ENCODE measurements at places on chromosomes 13 and 19.

DNA sequence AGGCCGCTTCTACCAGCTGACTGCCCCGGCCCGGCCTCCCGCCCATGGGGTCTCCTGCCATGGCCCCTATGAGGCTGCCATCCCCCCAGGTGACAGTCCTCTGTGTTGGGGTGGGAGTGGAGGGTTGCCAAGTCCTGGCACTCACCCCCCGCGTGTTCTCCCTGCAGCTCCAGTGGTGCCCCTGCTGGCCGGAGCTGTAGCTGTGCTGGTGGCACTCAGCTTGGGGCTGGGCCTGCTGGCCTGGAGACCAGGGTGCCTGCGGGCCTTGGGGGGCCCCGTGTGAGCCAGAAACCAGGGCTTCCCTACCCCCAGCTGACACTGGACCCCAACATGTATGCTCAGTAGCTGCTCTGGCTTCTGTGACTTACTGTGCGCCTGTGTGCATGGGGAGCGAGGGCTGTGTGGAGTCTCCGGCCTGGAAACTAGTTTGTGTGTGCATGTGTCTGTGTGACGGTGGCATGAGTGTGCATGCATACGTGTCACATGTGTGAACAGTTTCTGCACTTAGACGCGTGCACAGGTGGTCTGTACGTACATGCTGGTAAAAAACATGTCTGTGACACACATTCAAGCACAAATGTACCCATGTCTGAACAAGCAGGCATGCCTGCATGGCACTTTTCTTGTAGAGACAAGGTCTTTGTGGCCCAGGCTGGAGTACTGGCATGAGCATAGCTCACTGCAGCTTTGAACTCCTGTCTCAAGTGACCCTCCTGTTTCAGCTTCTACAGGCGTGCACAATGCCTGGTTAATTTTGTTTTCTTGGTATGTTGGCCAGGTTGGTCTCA is 4.9 kb downstream of the ACP4 start:
- no peak for DNase-seq

- no peak for DNase-seq
These were observed 10.5 kb upstream of the ZNF112 start for GRCh38 chr19:44367024-44367423.

GRCh38 chr19:35140962-35141836 is 1.9 kb upstream of the FXYD7 start:
- DNase-seq, result peak; percentile 91

GRCh38 chr19:13932911-13933393 is 5.3 kb downstream of the PODNL1 start:
- DNase-seq, result no peak

DNA sequence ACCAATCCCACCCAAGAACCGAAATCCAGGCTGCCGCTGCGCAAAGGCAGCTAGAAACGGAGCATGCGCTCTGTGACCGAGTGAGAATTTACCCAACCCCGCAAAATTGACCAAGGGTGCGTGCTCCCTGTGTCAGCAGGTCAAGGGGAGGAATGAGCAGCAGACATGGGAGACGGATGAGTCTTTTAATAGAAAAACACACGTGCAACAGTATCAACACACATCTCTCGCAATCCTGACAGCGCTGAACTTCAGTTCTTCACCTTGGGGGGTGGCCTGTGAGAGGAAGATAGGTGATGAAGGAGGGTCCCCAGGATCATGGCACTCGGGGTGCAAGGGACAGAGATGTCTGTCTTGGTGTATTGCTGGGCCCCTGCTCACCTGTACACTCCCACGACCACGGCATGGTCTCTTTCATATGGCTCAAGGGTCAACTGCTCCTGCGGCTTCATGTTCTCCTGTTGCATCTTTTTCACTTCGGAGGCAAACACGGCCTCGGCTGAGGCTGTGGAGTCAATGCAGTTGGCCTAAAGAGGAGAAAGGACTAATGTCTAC is 402 bp upstream of the DYRK1B start:
- no peak for DNase-seq

GRCh38 chr13:76414320-76414719 is 471.9 kb downstream of the KCTD12 start:
- no peak for DNase-seq

DNA sequence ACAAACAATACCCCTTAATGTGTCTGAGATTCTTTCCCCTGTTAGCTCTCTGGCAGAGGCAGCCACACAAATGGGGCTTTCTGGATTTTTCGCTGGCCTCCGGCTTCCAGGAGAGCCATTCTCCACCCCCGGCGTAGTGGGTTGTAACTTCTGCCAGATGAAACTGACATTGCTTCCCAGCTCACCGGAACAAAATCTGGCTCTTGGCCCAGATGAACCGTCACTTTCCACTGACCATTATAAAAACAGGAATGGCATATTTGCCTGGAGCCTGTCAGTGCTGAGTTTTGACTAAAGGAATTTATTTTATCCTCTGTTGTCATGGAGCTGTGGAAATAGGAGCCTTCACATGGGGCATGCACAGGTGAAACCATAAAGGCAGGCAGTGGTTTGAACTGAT is 120.6 kb upstream of the GPR12 start:
- DNase-seq, result no peak

DNA sequence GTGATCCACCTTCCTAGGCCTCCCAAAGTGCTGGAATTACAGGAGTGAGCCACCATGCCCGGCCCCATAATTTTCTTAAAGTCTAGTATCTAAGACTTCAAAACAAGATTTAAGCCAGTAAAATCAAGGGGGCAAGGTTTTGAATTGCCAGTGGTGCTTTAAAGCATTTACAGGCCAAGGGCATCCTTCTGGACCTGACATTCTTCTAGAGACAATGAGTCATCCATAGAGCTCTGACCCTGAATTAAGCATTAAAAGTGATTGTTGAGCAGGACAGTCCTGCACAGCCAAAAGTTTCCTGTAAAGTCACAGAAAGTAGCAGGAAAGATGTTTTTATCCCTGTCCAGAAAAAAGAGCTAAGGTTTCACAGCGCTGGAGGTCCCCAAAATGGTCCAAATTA is 50.9 kb upstream of the ATP12A start:
- DNase-seq, result no peak

DNA sequence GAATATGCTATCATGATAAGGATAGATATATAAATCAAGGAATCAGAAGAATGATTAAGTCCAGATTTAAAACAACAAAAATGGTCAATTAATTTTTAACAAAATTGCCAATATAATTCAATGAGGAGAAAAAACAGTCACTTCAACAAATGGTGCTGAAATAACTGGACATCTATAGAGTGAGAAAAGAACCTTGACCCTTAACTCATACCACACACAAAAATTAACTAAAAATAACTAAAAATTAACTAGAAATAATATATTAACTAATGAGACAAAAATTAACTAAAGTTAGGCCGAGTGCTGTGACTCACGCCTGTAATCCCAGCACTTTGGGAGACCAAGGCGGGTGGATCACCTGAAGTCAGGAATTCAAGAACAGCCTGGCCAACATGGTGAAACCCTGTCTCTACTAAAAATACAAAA is 9.5 kb downstream of the LGALS7 start:
- DNase-seq, result no peak

DNA sequence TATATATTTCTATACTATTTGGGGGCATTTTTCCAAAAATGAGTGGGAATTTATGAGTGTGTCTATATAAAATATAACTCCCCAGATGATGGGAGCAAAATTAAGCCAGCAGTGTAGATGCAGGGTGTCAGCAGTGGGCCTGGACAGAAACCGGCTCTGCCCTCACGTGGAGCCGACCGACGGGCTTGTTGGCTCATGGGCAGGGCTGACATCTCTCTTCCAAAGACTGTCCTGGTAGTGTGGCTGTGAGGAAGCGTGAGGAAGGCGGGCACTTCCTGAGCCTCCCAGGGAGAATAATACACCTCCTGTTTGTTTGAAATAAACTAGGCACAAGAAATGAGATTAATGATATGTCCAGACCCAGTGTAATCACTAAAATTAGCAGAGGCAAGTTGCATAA is 206.5 kb downstream of the TEX29 start:
- no peak for DNase-seq

DNA sequence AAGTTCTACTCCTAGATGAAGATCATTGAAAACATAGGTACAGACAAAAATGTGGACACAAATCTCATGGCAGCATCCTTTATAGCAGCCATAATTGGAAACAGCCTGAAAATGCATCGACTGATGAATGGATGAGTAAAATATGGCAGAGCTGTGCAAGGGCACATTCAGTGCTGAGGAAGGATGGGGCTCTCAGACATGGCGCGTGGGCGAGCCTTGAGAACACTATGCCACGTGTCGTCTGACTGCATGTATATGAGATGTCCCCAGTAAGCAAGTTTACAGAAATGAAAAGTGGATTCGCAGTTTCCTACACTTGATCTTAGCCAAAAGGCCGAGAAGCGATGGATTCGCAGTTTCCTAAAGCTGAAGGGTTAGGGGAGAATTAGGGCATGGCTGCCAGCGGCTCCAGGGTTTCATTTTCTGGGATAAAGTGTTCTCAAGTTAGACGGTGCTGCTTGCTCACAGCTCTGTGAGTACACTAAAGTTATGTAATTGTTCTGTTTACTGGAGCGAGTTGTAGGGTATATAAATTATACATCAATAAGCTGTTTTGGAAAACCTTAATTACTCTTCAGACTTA is 78.0 kb downstream of the RAB20 start:
- no peak for DNase-seq

- DNase-seq, result no peak
These were observed 10.5 kb upstream of the HNRNPUL1 start for GRCh38 chr19:41253660-41254059.

- no peak for DNase-seq
These were observed 21.0 kb downstream of the VASP start for GRCh38 chr19:45528149-45528743.

DNA sequence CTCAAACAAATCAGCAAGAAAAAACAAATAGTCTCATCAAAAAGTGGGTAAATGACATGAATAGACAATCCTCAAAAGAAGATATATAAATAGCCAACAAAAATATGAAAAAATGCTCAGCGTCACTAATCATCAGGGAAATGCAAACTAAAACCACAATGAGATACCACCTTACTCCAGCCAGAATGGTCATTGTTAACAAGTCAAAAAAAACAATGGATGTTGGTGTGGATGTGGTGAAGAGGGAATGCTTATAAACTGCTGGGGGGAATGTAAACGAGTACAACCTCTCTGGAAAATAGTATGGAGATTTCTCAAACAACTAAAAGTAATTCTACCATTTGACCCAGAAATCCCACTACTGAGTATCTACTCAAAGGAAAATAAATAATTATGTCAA is 239.2 kb upstream of the RFC3 start:
- no peak for DNase-seq

DNA sequence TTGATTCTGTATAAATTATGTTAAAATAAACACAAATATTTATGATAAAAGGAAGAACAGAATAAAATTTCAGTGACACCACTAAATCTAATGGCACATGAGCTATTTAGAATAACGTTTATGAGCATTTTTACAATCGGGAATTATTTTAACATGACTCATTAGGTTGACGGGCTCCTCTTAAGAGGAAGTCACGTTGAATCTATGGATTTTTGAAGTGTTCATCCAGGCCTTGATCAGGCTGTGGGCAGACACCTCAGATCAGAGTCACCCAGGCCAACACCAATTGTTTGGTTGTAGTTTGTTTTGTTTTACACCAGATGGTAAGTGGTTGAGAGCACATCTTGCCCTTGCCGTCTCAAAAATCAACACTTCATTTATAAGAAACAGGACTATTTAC is 257.8 kb downstream of the FOXO1 start:
- no peak for DNase-seq

DNA sequence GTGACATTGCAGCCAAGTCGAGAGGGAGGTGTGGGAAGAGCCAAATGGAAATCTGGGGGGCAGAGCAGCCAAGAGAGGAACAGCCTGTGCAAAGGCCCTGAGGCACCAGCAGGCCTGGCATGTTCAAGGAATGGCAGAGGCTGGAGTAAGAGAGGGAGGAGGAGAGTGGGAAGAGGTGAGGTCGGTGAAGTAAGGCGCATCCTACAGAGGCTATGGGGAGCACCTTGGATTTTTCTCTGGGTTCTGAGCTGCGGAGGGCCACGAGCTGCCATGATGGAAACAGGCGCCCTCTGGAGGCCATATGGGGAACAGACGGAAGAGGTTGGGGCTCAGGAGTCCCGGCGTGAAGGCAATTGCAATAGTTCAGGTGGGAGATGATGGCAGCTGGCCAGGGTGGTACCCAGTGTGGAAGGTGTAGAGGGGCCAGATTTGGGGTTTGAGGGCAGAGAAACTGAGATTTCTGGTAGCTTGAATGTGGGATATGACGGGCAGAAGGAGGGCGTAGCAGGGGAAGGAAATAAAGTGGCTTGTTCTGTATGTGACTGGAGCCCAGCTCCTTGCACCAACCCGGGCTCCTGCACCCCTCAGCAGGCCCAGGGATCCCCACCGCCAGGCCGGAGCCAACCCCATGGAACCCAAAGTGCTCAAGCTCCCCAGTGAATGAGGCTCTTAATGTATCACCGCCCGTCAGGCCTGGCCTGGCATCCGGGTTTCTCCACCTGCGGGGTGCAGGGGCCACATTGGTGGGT is 20.5 kb upstream of the STRN4 start:
- no peak for DNase-seq

- DNase-seq, result no peak
These were observed 27.6 kb downstream of the TMPRSS9 start for GRCh38 chr19:2387367-2388288.

DNA sequence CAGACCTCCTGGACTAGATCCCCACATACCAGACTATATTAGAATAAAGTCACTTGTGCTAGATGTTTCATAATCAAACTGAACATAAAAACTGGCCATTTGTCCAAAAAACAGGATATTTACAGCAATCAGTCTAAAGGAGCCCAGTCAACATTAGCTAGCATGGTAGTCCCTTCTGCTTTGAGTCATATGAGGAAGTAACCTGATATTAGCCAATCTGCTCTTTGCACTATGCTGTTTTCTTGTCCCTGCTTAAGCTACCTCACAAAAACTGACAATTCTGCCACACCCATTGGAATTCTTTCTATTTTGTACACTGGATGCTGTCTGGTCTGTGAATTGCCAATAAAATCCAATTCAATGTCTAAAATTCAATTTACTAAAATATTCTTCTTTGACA is 1824.2 kb downstream of the OLFM4 start:
- DNase-seq, result no peak

GRCh38 chr19:9956956-9957355 is 20.6 kb upstream of the OLFM2 start:
- no peak for DNase-seq

GRCh38 chr13:48653472-48653939 is at the start of gene CYSLTR2:
TSS of gene CYSLTR2 (plus strand) at chr13:48653929. CDS start at chr13:48706818, 52,889 bp downstream.
- no peak for DNase-seq

DNA sequence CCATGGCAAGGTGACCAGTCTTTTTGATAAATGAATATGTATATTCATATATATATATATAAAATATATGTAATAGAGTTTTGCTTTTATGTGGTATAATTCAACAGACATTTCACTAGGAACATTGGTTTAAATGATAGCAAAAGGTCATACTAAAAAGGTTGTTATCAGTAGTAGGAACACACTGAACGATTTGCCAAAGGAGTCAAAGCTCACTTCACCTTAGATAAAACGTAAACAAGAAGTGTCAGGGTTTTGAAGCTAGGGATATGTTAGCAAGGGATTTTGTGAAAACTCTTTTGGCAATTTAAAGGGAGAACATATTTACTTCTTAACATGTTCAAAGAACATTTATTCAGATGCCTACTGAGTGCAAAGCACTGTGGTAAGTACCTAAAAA is 8.0 kb upstream of the HS6ST3 start:
- DNase-seq, result no peak

Measured in stimulated activated CD8-positive, alpha-beta memory T cell treated with anti-CD3 and anti-CD28 coated beads, Interleukin-15, amount 100 ng/mL, for 1 hour (primary cell).